ENCODE measurements at places on chromosomes 3 and 15.

DNA sequence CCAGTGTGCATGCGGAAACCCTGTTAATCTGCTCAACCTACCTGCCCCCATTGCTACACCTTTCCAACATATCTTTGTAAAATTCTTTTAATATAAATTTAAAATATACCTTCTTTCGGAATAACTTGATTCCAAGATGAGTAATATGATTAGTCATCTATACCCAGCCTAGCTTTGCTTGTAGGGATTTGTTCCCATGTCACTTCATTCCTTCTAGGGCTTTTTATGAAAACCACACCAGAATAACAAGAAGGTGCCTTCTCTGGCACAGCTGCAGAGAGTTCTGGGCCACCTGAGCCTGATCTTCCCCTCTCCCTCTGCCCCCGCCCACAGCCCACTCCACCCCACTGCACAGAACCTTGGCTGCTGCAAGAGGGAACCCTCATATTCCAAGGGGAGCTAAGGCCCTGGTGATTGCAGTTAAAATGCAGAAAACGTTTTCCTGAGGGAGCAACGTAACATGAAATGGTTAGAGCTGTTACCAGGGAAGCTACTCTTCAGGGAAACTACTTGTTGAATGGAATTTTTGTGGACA, 38.6 kb upstream of the HACD2 start:
- H3K27me3 ChIP-seq, result no peaks in the 10 kb centered on the region
- no peak for DNase-seq
- peaks cover 39% of the 10 kb centered on the region for H3K36me3 ChIP-seq

GRCh38 chr3:44899683-44900367, 25.4 kb downstream of the TGM4 start:
- no peak overlapping the region for H3K27ac ChIP-seq
- DNase-seq, result no peak
- H3K4me3 ChIP-seq, result no peak overlapping the region
- H3K27me3 ChIP-seq, result no peaks in the 10 kb centered on the region

DNA sequence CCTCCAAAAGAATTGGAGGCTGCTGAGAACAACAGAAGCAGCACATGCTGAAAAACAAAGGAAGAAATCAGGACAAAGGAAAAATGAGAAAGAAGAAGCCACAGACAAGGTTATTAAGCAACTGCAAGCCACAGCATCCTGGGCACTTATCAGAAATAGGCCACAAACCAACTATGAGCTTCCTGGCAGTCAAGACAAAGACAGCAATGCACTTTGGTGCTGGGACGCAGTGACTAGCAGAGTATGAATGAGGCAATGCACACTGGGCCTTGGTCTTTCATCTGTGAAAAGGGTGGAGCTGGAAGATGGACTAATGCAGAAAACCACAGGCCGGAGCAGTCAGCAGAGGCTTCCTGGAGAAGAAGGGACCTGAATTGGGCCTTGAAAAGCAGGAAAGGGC, 56.0 kb upstream of the LINGO1 start:
- no peaks in the 10 kb centered on the region for H3K4me1 ChIP-seq
- H3K36me3 ChIP-seq, result no peaks in the 10 kb centered on the region
- H3K4me3 ChIP-seq, result no peak overlapping the region
- H3K27me3 ChIP-seq, result no peaks in the 10 kb centered on the region
- DNase-seq, result no peak

- no peak overlapping the region for H3K4me3 ChIP-seq
- H3K27ac ChIP-seq, result no peak overlapping the region
- no peak for DNase-seq
Observed at GRCh38 chr15:90579213-90579612, 49.5 kb downstream of the CRTC3 start.

- H3K27me3 ChIP-seq, result no peaks in the 10 kb centered on the region
- H3K36me3 ChIP-seq, result no peaks in the 10 kb centered on the region
- no peak overlapping the region for H3K4me3 ChIP-seq
- no peak for DNase-seq
- no peak overlapping the region for H3K27ac ChIP-seq
Observed at GRCh38 chr3:43649365-43649968, 27.7 kb upstream of the ANO10 start.

DNA sequence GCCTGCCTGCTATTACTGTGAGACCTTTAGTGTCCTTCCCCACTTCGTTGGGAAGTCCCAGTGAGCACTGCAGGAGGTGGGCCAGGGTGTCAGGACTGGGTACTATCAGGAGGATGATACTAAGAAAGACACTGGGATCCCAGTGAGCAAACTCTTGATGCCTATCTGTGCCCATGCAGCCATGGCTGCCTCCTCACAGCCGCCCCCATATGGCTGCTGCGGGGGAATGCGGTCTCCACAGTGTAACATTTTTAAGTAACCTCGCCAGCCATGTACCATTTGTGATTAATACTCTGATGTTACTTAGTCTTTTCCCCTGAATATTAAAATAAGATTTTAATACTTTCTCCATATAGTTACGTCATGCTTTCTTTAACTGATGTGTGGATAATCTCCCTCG, 312.2 kb downstream of the RYR3 start:
- H3K36me3 ChIP-seq, result no peaks in the 10 kb centered on the region
- H3K27me3 ChIP-seq, result no peaks in the 10 kb centered on the region
- H3K4me3 ChIP-seq, result no peak overlapping the region
- no peak overlapping the region for H3K27ac ChIP-seq
- H3K4me1 ChIP-seq, result no peaks in the 10 kb centered on the region

Measured in thoracic aorta (tissue), 2 donors.